ELF-1 (cell line): ENCODE measurements at places on chromosomes 7 and 10.

- DNase-seq: no peak
These were observed 5.6 kb downstream of the C10orf105 start for GRCh38 chr10:71714031-71714410.

DNA sequence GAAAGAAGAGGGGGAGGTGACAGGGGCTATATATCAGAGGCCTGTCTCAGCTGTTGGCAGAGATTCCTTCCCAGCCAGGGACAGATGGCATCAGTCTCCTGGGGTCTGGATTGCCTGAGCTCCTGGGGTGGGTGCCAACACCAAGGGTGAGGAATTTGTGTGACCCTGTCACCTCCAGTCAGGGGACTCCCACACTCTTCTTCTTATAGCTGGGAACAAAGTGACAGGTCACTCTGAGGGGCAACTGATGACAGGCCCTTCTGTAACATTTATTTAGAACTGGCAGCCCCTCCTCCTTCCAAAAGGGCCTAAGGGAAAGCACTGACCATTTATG, 53.7 kb upstream of the DUSP5 start:
- no peak for DNase-seq

GRCh38 chr7:124124201-124124600, 91.3 kb upstream of the TMEM229A start:
- DNase-seq: no peak

GRCh38 chr7:138814816-138815332, 16.9 kb upstream of the ATP6V0A4 start:
- DNase-seq: no peak

- peak; percentile 90 for DNase-seq
These were observed 34.0 kb downstream of the DNAJB12 start for GRCh38 chr10:72320676-72321247.

GRCh38 chr10:22630234-22631174, 83.9 kb downstream of the PIP4K2A start:
- no peak for DNase-seq

- DNase-seq: peak; percentile 67
These were observed 2.4 kb downstream of the SFMBT2 start for GRCh38 chr10:7408291-7409044.

DNA sequence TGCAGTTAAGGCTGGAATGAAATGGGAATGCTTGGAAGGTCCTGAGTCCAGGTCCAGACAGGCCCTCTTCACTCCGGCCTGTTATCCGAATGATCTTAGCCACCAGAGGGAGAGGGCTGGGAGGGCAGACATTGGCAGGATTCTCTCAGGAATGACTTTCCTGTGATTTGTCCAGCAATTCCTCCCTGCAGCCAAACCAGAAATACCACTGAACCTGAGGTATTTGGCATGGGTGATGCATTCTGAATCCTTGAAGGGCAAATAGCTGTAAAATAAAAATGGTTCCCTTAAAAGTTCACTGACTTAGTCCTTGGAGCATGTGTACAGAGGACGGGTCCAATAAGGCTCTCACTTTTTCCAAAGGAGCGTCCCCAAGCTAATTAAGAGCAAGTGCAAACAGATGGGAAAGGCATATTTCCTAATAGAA, 77.5 kb upstream of the HABP2 start:
- DNase-seq: peak; percentile 22

DNA sequence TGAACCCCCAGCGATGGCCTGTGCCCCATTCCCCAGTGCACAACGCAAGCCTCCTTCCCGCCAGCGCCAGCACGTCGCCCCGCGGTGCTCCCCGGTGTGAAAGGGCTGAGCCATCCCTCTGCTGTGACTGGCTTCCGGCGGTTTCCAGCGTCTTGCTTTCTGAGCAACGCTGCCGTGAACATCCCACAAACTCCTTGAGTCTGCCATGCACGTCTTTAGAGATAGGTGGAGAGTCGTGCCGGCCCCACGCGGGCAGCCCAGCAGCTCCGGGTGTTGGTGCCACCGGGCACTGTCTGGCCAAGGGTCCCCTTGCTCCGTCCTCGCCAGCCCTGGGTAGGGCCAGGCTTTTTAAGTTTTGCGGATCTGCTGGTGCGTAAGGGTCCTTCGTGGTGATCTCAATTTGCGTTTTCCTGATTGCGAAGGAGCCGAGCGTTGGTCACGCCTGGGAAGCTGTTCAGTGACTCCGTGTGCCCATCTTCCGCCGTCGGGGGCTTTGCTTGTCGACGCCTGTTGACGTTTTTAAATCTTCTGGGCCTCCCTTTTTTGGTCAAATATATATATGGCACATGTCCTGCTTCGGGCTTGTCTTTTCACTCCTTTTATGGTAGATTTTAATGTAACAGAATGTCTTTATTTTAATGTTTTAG, 70.6 kb downstream of the FOXL3 start:
- no peak for DNase-seq

GRCh38 chr10:80506836-80507487, 30.7 kb upstream of the SH2D4B start:
- DNase-seq: peak; percentile 62

- no peak for DNase-seq
These were observed 27.0 kb downstream of the ZNF438 start for GRCh38 chr10:31004611-31005193.

- no peak for DNase-seq
These were observed 153.0 kb downstream of the EVX1 start for GRCh38 chr7:27395626-27396025.

DNA sequence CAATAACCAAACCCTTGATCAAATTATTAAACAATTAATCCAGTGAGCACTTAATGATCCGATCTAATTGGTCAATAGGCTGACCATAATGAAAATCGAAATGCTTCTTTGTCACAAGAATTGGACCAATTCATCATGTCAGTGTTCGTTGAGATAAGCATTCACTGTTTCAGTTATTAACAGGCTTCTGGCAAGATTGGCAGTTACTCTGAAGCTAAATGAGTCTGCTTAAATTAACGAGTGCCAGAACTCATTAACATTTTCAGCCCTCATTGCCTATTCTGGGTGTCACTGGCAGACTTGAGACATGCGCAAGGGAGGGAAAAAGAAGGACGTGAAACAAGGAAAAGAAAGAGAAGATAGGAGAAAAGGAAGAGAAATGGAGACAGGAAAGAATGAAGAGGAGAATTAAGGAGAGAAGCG, 30.7 kb upstream of the SLC26A3 start:
- no peak for DNase-seq

DNA sequence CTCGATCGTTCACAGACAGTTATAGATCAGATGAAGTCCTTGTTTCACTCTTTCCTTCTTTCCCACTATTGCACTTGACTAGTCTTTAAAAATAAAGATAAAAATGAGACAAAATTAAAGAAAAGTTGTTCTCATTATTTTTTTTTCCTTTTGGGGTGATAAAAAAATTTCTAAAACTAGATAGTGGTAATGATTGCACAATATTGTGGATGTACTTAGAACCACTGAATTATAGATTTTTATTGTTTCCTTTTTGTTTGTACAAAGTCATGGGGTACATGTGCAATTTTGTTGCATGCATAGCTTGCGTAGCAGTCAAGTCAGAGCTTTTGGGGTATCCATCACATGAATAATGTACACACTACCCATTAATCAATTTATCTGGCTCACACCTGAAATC, 97.3 kb downstream of the PHTF2 start:
- DNase-seq: no peak

GRCh38 chr7:135386776-135387175, 123.1 kb downstream of the CNOT4 start:
- no peak for DNase-seq

GRCh38 chr7:138338361-138338760, 121.7 kb upstream of the TRIM24 start:
- no peak for DNase-seq

- DNase-seq: peak; percentile 52
These were observed 41.3 kb downstream of the CCDC6 start for GRCh38 chr10:59865101-59865500.

DNA sequence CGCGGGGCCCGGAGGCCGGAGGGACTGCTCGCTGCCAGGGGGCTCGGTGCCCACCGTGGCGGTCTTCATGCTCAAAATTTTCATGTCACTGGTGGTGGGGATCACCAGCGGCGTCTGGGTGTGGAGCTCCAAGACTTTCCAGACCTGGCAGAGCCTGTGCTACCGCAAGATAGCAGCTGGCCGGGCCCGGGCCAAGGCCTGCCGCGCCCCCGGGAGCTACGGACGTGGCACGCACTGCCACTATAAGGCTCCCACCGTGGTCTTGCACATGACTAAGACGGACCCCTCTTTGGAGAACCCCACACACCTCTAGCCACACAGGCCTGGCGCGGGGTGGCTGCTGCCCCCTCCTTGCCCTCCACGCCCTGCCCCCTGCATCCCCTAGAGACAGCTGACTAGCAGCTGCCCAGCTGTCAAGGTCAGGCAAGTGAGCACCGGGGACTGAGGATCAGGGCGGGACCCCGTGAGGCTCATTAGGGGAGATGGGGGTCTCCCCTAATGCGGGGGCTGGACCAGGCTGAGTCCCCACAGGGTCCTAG, 2.0 kb downstream of the FZD9 start:
- no peak for DNase-seq
